ENCODE measurements at places on chromosomes 3 and 15. TPM values are rescaled to one million over a fixed set of nuclear protein-coding genes. Genes with fewer than 3 reads are reported as not detected.
A peak's percentile ranks its signal among the peaks of the same experiment; 100 is the strongest.

The CTDSPL gene
- total RNA-seq, result 18.5 TPM

The COPS2 gene
- 58.3 TPM for total RNA-seq

The SPINK8 gene
- not detected for total RNA-seq

DNA sequence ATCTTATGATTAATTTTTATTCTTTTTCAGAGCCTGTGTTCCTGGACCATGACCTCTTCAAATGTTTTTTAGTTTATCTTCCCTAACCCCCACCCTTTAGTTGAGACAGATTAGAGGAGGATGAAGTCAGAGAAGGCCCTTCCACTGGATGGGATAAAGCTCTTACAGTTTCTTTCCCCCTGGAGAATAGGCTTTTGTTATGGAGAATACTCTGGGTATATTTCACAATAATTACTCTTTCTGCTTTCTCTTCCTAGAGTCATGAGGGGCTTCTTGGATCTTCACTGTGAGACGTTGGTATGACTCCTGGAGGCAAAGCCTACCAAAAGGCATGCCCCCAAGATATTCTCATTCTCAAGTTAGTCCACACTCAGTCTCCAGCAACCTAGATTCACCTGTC lies 144.4 kb upstream of the THRB start:
- no peak for ATAC-seq

- no peak for ATAC-seq
These were observed 353.7 kb downstream of the CNTN6 start for GRCh38 chr3:1446531-1446930.

- ATAC-seq, result no peak
These were observed 34.0 kb downstream of the TPRA1 start for GRCh38 chr3:127556565-127556964.

GRCh38 chr3:191425322-191425734 lies 35.6 kb upstream of the PYDC2 start:
- ATAC-seq, result no peak

DNA sequence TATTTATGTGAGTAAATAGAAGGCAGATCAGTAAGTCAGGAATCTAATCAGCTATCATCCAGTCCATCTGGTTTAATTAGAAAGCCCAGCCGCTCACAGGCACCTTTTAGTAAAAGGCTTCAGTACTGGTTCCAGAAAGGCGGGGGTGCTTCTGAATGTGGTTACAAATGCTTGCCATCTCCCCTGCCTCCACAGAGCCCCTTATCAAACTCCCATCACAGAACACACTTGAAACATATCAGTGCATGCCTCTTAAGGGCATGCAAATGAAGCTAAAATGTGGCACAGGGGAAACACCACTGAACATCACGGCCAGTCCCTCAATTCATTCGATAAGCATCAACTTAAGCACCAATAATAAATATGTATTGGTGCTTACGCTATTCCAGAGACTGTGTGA lies 261.4 kb downstream of the RORA start:
- ATAC-seq, result no peak

DNA sequence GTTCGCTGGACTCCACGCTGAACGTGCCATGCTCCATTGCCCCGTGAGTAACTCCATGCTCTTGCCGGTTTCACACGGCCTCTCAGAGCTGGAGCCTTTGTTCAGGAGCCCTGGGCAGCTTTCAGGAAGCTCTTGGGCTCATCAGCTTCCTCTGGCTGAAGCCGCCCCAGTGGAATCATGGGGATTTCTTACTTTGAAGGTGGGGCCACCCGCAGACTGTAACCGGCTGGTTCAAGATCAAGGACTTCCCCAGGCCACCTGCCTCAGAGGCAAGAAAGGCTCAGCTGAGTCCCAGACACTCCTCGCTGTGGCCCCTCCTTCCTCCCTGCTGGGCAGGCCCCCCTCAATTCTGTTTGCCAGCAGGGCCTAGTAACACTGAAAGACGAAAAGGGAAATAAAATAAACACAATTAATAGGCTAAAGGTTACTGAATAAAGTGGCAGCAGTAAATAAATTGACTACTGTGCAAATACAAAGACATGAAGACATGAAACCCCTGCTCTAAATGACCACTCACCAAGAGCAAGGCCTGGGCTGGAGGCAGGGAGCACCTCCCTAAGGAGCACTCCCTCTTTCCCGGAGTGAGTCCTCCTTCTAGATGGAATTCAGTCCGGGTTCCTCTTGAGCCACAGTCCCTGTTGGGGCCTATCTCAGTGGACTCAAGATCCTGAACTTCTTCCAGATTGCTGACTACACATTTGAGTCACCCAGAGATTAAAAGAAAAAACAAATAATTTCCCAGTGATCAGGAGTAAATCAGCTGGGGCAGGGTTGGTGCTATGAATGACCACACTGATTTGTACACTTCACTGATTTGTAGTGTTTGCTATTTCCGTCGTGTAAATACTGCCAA lies 51.0 kb downstream of the ZDHHC19 start:
- ATAC-seq, result peak; percentile 95
